ENCODE measurements at places on chromosomes 2 and 18.

DNA sequence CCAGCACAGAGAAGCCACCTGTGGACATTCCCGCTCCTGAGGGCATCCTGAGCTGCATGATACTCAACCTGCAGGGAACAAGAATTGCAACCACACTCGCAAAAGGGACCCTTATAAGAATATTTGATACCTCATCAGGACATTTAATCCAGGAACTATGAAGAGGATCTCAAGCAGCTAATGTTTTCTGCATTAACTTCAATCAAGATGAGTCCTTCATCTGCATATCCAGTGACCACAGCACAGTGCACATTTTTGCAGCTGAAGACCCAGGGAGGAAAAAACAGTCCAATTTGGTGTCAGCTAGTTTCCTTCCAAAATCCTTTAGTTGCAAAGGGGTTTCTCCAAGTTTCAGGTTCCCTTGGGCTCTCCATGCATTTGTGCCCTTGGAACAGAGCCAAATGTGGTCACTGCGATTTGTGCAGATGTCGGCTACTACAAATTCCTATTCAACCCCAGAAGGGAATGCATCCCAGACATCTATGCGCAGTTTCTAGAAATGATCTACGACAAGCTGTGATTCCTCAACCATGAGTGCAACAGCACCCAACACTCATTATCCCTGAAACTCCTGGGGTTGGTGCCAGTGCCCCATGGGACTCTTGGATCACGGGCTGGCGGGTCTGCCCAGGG lies 23.3 kb upstream of the FHOD3 start:
- no peak for DNase-seq

DNA sequence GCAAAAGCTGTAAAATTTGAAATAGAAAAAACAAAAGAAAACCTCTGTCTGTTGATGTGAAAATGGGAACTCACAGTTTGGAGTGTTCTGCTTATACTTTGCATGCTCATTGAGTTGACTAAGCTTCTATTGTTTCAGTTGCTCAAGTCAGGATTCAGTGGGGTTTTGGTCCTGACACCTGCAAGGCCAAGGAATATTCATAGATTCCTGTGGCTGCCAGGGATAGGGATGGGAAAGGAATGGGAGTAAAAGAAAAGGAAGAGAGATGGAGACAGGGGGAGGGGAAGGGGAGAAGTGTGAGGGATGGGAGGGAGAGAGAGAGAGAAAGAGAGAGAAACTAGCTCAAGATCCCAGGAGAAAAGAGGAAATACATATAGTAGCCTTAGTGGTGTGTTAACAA lies 1.3 kb downstream of the CPS1 start:
- no peak for DNase-seq

GRCh38 chr2:36565712-36566111 lies 32.3 kb downstream of the FEZ2 start:
- no peak for DNase-seq

DNA sequence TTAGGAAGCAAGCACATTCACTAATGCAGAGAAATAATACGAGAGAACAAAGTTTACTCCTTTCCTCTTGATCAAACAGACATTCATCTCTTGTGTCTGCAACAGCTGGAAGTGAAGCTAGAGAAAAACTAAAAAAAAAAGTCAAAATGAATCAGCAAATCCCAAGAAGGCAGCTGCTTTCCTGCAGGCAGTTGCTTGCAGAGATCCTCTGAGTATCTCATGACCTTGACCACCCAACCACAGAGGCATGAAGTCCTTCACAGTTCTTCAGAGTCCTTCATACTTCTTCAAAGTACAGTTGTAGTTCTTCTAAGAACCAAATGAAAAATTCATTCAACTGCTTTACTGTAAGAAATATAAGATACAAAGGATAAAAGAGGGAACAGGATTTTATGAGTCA lies 97.2 kb upstream of the ACVR1C start:
- DNase-seq, result no peak

GRCh38 chr2:118945881-118946280 lies 3.9 kb downstream of the MARCO start:
- DNase-seq, result no peak

DNA sequence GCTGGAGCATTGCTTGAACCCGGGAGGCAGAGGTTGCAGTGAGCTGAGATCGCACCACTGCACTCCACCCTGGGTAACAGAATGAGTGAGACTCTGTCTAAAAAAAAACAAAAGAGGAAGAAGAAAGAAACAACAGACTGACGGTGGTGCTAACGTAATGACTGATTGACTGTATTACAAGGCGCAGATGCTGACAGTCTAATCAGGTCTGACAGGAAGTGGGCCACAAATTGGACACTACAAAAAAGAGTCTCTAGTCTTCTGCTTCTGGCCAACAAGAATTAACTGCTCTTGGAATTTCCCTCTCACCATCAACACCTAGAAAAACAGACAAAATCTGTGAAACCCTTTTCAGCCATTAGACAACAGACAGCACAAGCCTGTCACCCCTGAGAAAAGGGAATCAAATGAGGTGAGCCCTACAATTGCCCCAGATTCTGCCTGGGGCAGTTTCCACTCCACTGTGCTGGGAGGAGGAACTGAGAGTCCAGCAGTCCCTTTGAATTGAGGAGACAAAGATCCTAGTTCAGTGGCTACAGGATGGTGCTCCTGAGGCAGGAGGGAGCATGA lies 43.3 kb downstream of the SNED1 start:
- DNase-seq, result no peak

GRCh38 chr2:213087040-213087439 lies 64.4 kb downstream of the IKZF2 start:
- no peak for DNase-seq

- DNase-seq, result no peak
Observed at GRCh38 chr2:84327645-84328249, 131.3 kb downstream of the SUCLG1 start.

GRCh38 chr2:42233976-42234441 lies 64.9 kb downstream of the EML4 start:
- DNase-seq, result no peak

DNA sequence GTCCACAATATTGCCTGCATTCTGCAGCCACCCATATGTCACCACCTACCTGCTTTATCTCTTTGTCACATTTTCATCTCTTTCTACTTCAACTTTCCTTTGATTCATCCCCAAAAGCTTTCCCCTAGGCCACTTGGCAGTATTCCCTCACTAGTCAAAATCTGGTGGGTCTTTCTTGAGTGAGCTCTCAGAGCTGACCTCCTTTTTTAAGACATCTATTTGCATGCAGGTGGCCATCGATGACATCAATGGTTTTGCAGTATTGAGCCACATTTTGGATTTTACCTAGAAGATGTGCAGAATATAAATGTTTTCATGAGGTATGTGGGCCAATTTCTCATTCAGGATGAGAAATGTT lies 133.4 kb upstream of the REG3A start:
- DNase-seq, result no peak

DNA sequence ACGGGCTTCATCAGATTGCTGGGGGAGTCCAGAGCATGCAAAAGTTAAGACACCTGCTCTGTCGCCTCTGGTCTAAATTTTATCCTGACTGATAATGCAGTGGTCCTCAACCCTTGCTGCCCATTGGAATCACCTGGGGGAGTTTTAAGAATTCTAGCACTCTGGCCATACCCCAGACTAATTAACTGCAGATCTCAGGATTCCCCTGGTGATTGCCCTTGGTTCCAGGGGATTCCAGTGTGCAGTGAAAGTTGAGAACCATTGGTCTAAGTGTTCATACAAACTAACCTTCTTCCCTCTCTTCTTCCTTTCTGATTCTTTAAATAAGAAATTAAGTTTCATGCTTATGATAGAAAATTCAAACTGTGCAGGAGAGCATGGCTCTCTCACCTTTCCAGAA lies 105.7 kb upstream of the MGAT5 start:
- DNase-seq, result no peak

- DNase-seq, result no peak
Observed at GRCh38 chr2:191797500-191797899, 49.4 kb downstream of the CAVIN2 start.

DNA sequence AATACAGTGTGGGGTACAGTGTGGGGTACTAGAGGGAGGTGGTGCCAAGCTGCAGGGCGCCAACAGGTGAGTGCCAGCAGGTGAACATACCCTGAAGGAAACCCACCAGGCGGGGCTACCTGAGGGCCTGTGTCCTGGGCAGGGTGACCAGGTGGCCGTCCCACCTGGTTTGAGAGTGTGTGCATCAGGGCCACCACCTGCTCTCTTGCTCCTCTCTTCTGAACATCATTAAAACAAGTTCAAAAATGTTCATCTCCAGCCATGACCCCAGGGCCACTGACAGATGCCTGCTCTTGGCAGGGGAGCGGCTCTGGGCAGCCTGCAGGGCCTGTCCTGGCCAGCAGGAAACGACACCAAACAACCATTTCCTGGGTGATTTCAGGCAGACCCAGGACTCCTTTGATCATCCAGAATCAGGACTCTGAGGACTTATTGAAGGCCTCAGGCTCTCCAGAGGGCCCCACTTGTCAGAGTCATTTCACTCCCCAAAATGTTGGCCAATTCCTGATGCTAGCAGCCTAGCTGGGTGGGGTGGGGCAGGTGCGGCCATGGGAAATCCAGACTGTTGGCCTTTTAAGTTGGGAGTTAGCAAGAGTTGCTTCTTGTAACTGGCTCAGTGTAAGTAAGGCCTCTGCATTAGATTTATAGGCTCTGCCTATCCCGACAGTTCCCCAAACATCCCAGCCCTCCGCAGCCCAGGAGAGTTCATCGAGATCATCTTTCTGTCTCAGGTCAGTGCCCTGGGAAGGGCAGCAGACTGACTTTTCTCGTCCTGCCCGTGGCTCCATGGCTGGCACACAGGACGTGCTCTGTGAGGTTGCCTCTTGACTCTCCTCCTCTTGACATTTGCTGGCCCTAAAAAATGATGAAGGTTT lies 111.5 kb upstream of the ZNF236 start:
- DNase-seq, result no peak

GRCh38 chr2:100742277-100743254 lies 77.4 kb upstream of the NPAS2 start:
- no peak for DNase-seq

- no peak for DNase-seq
Observed at GRCh38 chr2:226077841-226078240, 678.3 kb downstream of the NYAP2 start.

DNA sequence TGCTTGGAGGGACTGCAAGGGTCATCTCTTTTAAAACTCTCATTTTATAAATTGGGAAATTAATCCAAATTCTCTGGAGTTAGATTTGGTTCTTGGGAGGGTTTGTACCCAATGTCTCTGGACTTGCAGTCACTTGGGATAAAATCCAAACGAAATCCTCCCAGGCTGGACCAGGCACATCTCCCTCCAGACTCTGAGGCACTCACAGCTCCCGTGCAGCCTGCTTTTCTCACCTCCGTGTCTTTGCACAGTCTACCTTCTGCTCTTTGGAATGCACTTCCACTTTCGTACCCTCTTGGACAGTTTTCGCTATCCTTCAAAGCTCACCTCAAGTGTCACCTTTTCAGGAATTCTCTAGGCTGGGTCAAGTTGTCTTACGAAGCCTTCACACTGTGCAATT lies 166.3 kb downstream of the MYCN start:
- DNase-seq, result no peak

DNA sequence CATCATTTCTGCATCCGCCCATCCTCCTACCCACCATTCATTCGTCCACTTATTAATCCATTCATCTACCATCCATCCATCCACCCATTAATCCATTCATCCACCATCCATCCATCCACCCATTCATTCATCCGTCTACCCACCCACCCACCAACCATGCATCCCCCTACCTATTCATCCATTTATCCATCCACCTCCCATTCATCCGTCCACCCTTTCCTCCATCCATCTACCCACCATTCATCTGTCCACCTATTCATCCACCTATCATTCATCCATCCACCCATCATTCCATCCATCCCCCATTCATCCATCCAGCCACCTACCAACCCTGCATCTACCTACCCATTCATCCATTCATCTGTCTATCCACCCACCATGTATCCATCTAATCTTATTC lies 83.5 kb upstream of the MCFD2 start:
- no peak for DNase-seq

DNA sequence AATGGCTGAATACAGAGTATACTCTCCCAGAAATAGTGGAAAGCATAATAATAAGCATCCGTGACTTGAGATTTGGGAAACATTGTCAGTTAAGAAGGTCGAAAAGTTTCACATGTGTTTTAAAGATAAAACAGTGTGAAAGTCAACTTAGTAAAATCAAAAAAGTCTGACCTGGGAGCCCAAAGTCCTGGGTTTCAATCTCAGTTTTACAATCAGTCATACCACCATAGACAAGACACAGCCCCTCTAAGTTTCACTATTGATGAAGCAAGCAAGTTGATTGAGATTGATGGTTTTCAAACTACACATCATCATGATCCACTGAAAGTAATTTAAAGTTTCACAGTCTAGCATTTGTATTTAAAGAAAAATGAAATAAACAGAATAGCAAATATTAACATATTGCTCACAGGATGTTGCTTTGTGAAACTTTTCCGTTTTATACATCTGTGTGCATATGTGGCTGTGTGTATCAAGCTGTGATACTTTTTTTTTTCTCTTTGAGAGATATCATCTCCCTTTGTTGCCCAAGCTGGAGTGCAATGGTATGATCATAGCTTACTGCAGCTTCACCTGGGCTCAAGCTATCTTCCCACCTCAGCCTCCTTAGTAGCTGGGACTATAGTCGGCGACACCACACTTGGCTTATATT lies 71.1 kb downstream of the PIK3C3 start:
- no peak for DNase-seq

DNA sequence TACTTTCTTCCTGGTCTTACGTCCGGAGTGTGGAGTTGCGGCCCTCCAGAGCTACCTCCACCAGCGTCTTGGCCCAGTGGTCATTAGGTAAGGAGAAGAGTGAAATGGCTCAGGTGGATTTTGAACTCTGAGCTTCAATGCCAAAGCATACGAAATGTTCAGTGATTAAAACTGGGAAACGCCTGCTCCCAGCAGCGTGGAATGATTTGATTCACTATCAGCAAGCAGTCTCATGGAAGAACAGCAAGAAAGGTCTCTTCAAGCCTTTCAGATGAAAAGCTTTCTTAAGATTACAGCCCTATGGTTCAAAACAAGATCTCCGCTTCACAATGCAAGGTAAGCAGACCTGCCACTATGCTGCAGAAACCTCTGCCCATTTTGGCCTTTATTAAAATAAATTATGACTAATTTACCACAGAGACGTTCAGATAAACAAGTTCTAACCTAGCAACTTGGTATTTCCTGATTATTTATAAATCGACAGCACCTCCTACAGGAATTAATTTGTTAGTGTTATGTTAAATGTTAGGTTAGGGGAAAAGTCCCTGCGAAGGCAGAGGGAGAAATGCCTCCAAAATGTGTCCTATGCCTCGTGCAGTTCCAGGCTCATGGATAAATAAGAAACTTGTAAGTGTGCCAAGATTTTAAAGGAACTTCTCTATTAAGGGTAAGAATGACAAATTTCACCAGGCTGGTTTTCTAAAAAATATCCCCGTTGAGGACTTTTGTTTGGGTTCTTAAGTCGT lies 10.1 kb downstream of the SP9 start:
- DNase-seq, result no peak

- no peak for DNase-seq
Observed at GRCh38 chr2:176158855-176159662, 2.0 kb downstream of the HOXD3 start.
